ENCODE measurements at places on chromosomes 6 and 20.

DNA sequence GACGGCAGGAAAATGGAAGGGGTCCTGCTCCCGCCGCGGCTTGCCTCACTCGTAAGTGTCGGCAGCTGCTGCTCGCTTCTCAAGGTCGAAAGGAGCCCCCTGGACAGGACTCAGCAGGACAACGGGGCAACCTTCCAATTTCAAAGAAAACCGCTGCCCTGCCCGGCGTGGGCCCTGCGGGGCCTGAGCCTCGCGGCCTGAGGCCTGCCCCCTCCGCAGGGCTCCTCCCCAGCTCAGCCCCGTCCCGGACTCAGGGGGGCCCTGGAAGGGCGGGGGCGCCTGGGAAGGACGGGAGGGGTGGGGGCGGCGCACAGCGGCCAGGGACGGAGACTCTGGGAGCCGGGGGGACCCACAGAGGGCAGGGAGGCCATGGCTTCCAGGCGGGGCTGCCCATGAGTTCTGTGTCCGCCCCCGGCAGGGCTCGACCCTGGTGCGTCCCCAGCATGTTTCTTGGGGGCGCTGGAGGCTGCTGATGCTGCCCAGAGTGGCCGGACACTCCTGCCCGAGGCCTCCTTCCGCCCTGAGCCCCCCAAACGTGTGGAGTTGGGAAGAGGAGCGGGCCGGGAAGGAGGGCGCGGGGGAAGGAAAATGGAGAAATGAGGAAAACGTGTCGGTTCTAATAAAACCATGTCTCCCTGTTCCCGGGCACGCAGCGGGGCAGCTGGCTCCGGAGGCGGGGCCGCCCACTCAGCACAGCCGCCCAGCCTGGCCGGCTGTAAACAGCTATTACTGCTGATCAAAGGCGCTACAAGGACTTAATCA, 114.6 kb downstream of the DLL1 start:
- ATAC-seq, result no peak

DNA sequence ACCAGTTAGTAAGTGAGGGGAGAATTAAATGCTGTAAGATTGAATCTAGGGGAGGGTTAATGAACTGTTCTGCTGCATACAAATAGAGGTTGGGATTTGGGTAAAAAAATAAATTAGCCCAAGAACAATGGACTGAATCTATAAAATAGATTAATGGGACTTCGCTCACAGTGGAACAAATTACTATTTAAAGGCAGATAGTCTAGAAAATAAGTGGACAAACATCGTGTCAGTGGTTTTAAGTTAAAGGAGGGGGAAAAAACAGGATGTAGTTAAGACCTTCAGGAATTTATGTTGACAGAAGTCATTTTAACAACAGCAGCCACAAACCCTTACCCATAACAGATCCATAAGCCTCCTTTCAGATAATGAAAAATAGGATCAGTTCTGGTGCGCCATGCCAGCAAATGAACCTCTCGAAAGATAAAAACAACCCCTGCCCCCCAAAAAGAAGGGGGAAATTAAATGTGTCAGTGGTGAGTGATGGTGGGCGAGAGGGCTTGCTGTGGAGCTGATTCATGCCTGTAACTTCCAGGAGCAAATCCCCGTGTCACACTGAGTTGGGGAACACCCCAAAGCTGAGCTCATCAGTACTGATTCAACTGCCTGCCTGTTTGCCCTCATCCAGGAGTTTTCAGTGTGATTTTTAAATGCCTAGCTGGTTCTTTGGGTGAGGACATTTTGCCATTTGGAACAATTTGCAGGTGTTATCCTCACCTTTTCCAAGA, 86.8 kb downstream of the PPP1R14C start:
- peak; percentile 62 for ATAC-seq

GRCh38 chr20:12605751-12606150, 403.0 kb upstream of the SPTLC3 start:
- ATAC-seq, result no peak

GRCh38 chr6:11198663-11199603, 33.5 kb downstream of the NEDD9 start:
- ATAC-seq, result peak; percentile 47

- ATAC-seq, result no peak
Measured at GRCh38 chr20:55348223-55348622, 657.1 kb downstream of the CBLN4 start.

DNA sequence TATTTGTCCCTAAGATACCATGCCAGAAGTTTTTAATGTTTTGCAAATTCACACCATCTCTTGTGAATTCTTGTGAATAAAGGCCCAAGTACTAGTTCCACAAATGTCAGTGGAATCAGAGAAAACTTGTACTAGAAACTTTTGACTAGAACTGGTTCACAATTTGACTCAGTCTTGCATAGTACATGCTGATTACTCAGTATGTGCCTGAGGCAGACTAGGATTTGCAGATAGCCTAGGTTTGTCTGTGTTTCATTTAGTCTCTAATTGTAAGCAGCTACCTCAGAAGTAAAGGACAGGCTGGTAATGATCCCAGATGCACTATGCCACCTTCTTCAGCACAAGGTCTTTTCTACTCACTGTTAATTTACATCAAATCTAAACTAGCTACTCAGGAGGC, 34.2 kb upstream of the GSTA4 start:
- peak; percentile 53 for ATAC-seq

DNA sequence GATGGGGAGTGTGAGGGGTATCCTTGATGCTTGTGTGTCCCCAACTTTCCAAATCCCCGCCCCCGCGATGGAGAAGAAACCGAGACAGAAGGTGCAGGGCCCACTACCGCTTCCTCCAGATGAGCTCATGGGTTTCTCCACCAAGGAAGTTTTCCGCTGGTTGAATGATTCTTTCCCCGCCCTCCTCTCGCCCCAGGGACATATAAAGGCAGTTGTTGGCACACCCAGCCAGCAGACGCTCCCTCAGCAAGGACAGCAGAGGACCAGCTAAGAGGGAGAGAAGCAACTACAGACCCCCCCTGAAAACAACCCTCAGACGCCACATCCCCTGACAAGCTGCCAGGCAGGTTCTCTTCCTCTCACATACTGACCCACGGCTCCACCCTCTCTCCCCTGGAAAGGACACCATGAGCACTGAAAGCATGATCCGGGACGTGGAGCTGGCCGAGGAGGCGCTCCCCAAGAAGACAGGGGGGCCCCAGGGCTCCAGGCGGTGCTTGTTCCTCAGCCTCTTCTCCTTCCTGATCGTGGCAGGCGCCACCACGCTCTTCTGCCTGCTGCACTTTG, at the start of gene TNF:
TNF (plus strand) TSS at position 231 of the 567 bp plus-strand sequence; CDS start at position 408, 177 bp downstream.
- peak; percentile 23 for ATAC-seq

DNA sequence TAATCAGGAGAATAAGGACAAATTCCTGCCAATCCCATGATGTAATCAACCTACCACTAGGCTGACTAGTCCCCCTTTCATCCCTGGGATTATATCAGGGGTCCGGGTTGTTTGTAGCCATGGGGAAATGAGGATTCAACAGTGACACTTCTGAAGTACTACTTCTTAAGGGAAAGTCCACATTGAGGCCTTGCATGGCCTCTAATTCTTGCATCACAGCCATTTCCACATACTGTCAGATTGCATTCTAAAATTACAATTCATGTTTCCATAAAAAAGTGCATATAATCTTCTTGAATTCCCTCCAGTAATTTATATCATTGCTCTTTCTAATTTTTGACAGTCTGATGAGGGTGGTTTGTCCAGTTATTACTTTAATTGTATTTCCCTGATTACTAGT, 184.2 kb downstream of the PHF3 start:
- ATAC-seq, result no peak

- no peak for ATAC-seq
Measured at GRCh38 chr6:130778946-130779657, 48.1 kb upstream of the SMLR1 start.

GRCh38 chr20:8862092-8862491, 206.8 kb upstream of the PLCB4 start:
- no peak for ATAC-seq

DNA sequence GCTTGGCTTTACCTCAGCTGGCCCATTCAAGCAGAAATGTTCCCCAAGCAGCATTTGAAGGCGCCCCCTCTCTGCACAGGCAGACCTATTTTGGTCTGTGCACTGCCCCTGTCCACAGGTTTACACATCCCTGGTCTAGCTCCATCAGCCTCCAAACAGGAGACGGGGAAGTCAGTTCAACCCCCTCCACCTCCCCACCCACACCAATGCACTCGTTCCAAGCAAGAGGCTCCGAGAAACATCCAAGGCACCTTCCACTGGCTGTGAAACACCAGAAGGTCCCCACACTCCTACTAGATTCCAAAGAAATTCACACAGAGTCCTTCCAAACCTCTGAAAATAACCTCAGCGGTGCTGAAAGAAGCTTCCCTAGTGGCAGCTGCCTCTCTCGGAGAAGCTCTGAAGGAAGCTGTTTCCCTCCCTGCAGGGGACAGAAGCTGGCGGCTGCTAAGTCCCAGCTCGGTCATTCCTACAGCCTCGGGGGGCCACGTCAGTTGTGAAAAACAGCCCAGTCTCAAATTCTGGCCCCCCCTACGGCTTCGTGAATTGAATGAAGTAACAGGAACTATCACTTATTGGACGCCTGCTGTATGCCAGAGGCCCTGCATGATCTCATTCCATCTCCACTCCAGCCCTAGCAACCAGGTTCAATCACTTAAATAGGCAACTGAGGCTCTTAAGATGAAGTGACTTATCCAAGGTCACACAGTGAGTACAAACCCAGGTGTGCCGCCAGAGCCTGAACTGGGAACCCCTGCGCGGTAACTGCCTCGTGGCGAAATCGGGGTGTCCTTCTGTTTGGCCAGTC, 815 bp downstream of the SPATA2 start:
- peak; percentile 63 for ATAC-seq

GRCh38 chr6:42243046-42243445, 25.4 kb upstream of the MRPS10 start:
- ATAC-seq, result no peak

GRCh38 chr6:87653074-87653962, 48.7 kb downstream of the AKIRIN2 start:
- no peak for ATAC-seq

DNA sequence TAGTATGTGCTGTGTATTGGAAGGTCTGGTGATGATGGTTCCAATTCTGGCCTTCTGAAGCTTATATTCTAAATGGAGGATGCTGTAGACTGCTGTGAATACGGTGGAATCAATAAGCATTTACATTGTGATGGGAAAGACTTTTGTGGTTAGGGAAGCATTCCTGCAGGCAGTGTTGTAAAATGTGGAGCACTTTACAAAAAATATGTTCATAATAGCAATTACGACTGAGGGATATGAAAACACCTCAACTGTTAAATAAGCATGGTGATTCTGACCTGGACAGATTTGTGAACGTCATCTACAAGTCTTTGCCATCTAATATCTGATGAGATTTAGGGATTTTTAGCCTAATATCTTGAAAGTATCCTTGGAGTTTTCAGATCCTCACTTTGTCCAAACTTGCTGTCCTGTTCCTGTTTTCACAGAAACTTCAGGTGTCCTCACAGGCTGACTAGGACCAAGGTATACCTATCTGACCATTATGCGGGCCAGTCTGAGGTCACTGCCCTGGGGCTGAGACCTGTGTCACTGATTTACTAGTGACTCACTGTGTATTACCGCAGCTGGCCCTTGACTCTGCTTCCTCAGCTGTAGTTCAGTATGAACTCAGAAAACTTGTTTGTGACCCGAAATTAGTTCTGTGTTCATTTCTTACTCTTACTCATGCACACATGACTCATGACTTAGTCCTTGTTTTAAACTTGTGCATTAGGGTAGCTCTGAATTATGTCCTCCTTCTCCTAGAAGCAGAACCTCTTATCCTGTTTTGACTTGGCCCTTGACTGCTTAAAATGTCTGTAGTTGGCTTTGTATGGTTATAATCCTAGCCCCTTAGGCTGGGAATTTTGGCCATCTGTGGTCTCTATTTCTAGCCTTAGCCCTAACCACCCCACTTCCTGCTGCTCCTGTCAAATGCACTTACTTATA, 343.0 kb downstream of the CDKAL1 start:
- peak; percentile 99 for ATAC-seq

- ATAC-seq, result no peak
Measured at GRCh38 chr6:40474937-40475336, 112.2 kb downstream of the LRFN2 start.

- ATAC-seq, result no peak
Measured at GRCh38 chr6:131937703-131938631, 13.2 kb downstream of the CCN2 start.

- ATAC-seq, result no peak
Measured at GRCh38 chr6:162973151-162973872, 245.5 kb downstream of the PACRG start.

DNA sequence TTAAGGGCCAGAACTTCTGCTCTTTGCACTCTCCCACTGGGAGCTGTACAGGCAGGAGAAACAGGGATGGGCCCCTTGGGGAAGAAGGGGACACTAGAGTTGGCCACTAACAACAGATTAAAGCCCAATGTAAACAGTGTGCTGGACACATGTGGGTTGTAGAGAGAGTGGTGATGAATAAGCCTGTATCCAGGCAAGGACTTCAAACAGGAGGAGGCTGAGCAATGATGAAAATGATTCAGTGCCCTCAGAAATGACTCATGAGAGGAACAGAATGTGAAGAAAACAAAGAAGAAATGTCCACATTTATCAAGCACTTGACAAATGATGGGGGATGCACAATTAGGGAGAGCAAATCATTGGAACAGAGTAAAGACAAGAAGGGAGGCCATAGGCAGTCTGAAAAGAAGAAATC, 242.3 kb downstream of the TBX18 start:
- ATAC-seq, result no peak

DNA sequence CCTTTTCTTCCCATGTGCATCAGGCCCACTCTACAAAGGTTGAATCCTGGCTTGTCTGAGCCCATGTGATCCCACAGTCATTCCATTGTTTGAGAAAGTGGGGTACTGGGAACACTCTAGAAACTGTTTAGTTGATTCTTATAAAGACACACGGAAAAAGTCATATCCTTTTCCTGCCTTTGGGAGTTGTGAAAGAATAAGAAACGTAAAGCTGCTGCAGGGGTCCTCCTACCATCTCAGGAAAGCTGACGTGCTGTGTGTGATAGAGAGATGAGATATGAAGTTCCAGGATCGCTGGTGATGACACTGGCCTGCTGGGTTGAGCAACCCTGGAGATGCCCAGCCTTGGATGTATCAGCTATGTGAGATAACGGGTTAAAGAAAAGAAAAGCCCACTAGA, 21.3 kb upstream of the HLA-DRB5 start:
- ATAC-seq, result no peak

GRCh38 chr6:159788753-159789376, 537 bp downstream of the TCP1 start:
- ATAC-seq, result no peak

GRCh38 chr6:143293523-143293922, 157.0 kb downstream of the ADAT2 start:
- no peak for ATAC-seq

GRCh38 chr6:14596410-14596809, 478.8 kb downstream of the CD83 start:
- no peak for ATAC-seq
